ENCODE measurements at places on chromosomes 1 and 21. TPM values are rescaled to one million over a fixed set of nuclear protein-coding genes. Genes with fewer than 3 reads are reported as not detected.
A peak's percentile ranks its signal among the peaks of the same experiment; 100 is the strongest.

PRAMEF18 gene
- total RNA-seq, result not detected

TTLL7 gene
- 3.8 TPM for total RNA-seq

MYBPH gene
- total RNA-seq, result not detected

LCE2B gene
- not detected for total RNA-seq

HPCA gene
- not detected for total RNA-seq

PYHIN1 gene
- total RNA-seq, result not detected

SERTAD4 gene
- 1.6 TPM for total RNA-seq

DNAJC28 gene
- total RNA-seq, result 1.8 TPM

RHCE gene
- total RNA-seq, result not detected

CELA3A gene
- total RNA-seq, result not detected

PTPRF gene
- total RNA-seq, result 345 TPM

HSD17B7 gene
- 11.4 TPM for total RNA-seq

KRTAP10-9 gene
- total RNA-seq, result not detected

DNA sequence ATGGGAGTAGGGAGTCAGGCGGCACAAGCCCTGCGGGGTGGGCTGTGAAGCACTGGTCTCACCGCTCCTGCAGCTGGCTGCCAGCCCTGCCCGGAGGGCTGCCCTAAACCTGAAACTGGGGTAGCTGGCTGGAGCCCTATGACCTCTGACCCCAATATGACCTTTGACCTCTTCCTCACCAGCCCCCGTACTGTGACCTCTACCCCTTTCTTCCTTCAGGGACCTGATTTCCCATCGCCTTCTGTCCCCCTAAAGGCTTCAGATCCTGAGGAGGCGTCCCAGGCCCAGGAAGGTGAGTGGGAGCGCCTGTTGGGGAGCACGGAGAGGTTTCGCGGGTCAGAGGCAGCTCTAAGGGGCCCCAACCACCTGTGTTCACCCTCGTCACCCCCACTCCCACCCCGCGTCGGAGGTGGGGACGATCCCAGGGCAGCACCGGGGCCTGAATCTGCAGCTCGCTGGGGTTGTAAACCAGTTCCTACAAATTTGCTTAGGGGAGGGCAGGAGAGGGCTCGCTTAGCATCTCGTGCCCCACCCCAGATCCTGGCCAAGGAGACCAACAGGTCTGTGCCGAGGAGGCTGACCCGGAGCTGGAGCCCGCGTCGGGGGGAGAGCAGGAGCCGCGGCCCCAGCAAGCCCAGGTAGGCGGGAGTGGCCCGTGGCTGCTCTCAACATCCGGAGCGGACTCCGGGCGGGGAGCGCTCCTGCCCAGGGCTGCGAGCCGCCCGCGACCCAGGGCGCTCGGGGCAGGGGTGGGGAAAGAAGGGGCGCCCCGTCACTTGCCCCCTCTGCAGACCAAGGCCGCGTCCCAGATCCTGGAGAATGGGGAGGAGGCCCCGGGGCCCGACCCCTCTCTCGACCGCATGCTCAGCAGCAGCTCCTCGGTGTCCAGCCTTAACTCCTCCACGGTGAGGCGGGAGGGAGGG is 7.3 kb downstream of the SYTL1 start:
- DNase-seq, result no peak

GRCh38 chr1:2228694-2229036 is 546 bp downstream of the SKI start:
- DNase-seq, result no peak

DNA sequence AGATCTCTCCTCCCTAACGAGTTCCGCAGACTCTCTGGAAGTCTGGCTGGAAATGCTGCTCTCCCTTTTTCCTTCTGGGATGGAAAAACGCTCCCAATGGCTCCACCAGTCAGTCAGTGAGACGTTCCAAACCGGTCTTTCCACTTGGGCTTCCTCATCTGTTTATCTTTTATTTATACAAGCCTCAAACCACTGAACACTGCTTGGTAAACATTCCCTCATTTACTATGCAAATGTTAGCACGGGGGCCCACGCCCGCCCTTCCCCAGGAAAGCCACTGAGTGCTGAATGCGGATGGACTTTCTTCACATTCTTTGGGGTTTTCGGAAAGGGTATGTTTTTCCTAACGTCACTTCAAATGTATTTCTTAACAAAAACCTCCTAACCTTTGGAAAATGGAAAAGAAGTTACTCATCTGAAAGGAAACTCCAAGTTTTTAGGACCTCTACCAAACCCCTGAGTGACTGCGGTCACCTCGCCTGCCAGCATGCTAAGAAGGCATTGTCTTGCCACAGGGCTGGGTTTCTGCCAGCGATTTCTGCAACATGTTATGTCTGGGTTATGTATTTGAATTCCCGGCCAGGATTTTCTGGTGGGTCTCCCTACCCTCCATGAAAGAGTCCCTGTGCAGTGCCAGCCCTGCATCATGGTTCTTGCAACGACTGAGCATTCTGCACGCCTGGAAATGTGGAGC is 14.0 kb upstream of the UMODL1 start:
- DNase-seq, result no peak

DNA sequence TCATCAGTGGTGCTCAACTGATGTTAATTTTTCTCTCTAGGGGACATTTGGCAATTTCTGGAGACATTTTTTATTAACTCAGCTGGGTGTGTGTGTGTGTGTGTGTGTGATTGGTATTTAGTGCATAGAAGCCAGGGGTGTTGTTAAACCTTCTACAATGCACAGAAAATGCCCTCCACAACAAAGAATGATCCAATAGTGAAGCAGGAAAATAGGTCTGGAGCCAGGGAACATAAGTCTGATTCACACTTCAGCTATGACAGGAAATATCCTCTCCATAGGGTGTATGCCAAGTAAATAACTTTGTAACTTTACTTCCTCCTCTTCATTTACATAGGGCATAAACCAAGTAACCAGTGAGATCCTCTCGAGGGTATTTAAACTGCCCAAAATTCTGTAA is 25.1 kb upstream of the TMEM61 start:
- peak; percentile 80 for DNase-seq

- DNase-seq, result no peak
Measured at GRCh38 chr1:186429017-186429416, 31.9 kb downstream of the PDC start.

DNA sequence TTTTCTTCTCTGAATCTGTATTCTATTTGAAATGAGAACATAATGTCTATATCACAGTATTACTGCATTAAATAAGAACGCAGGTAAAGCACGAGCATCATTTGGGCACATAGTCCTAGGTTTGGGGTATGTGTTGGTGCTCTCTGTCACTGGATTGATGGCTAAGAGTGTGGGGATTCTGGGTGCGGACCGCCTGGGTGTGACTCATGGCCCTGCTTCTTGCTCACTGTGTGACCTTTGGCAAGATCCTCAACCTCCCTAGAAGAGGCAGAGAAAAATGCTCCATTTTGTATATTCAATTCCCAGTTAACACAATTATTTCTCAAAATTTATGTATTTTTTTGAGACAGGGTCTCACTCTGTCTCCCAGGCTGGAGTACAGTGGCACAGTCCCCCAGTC is 99.7 kb downstream of the LAMC2 start:
- DNase-seq, result no peak

DNA sequence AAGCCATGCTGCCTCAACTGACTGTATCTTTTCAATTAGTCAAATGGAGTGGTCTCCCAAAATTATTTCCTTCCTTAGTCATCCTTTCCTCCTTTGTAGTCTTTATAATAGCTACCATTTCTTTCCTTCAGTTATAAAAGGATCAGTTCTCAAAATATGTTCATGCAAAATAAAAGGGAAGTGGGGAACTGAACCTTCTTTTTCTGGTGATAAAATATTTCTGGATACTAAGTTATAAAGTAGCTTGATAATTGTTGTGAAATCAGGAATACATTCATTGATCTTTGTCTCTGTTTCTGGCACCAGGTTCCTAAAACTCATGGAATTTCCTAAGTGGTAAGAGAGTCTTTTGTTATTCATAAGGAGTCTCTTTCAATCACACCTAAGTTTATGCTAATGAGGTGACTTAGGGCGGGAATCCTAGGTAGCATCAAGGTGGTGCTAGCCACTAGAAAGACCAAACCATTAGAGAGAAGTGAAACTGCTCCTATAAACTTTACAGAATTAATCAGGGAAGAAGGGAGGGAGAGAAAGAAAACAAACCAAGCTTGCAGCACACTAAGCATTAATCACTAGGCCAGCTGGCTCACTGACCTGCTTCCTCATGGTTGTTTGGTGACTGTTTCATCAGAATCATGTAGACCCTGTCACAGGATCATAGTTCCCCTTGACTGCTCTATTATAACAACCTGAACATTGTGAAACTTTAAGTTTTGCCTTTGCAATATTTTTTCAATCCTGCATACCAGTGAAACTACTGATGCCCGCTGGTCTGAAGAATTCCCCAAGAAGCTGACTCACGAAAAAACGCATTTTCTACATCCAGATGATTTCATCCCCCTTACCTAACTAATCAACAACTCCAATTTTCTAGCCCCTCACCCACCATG is 161.6 kb upstream of the PTBP2 start:
- no peak for DNase-seq

DNA sequence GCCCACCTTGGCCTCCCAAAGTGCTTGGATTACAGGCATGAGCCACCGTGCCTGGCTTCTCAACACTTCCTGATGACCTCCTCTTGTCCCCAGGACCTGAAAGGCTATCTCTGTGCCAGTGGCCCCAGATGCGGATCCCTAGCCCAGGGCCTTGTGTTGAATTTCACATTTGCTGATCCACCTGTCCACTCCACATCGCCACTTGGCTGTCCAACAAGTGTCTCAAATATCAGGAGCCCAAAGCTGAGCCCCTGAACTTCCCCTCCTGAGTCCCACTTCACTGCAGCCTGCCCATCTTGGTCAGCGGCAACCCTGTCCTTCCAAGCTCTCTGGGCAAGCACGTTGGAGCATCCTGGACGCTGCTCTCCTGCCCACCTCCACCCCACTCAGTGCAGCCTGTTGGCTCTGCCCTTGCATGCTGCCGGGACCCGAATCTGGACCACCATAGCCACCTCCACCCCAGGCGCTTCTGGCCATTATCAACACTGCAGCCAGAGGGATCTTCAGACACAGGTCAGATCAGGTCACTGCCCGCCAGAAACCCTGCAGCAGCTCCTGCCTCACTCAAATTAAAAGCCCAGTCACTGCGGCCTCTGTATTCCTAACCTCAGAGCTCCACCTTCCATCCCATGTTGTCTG is 352.5 kb upstream of the VAMP3 start:
- no peak for DNase-seq

GRCh38 chr1:210731193-210731592 is 402.5 kb downstream of the HHAT start:
- DNase-seq, result no peak

DNA sequence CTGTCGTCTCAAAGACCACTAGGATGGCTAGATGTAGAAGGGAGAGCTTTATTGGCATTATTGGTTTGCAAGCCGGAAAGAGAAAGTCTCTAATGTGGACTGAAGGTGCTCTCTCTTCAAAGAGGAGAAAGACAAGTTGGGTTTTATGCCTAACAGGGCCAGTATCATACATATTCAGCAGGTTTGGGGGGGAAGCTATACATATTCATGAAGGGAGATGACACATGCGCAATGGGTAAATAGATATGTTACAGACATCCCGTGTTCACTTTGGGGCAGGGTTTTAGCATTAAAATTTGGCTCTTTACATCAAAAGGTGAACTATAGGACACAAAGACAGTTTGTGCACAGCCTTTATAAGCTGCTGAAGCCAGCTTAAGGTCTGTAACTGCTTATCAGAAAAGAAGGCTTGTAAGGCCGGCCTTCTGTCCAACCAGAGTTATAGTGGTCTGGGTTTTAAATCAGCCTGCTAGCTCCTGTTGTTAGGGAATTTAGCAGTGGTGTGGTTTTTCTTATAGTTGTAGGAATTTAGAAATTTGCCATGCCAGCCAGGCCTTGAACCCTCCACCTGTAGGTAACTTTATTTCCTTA is 46.5 kb upstream of the LRRN2 start:
- no peak for DNase-seq

GRCh38 chr21:29195981-29196669 is 65.7 kb downstream of the MAP3K7CL start:
- no peak for DNase-seq

- DNase-seq, result no peak
Measured at GRCh38 chr1:10948463-10948775, 64.0 kb upstream of the TARDBP start.

DNA sequence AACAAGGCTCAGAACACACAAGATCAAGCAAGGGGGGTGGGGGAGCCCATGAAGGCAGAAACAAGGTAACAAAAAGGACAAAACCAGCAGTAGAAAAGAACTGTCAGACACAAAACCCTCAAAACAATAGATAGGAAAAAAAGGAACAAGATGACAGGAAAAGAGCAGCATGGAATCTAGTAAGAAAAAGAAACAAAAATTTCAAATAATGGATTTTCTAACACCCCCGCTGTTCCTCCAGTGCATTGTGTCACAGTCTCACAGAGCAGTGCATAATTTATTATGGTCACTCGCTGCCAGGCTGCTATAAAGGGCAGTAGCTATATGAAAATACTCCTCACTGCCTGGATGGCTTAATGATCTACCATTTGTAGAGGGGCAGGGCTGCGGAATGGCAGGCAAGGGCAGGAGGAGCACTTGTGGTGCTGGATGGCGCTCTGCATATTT is 567.9 kb downstream of the DPYD start:
- DNase-seq, result no peak

GRCh38 chr1:174785510-174785909 is 214.2 kb upstream of the CACYBP start:
- no peak for DNase-seq

DNA sequence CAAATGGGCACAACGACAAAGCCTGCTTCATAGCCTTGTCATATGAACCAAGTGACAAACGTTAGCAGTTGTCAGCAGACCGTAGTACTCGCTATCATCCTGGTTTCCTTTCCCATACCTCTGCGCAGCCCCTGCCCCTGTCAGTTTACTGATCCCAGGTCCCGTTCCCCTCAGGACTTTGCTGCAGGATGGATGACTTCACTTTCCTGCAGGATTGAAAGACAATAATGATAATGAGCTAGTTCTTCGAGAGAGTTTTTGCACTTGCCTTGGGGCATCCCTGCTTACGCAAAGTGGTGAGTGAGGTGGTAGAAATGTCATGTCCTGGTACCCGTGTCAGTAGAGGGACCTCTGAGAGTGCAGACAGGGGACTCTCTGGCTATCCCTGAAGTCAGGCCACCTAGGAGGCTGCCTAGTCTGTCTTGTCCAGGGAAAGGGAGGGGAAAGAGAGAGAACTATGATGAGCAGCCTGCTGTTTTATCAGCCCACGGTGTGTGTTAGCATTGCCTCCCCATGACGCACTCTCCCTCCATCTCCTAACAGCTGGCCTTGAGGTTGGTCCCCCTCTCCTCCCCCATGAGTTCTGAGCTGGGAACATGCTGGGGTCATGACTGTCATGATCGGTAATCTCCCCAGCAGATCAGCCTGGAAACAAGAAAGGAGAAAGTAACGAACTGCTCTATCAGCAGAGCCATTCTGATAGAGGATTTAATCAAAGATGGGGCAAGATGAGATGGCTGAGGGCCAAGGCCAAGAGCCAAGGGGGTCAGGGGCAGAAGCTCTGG is 53.7 kb downstream of the ELK4 start:
- no peak for DNase-seq

DNA sequence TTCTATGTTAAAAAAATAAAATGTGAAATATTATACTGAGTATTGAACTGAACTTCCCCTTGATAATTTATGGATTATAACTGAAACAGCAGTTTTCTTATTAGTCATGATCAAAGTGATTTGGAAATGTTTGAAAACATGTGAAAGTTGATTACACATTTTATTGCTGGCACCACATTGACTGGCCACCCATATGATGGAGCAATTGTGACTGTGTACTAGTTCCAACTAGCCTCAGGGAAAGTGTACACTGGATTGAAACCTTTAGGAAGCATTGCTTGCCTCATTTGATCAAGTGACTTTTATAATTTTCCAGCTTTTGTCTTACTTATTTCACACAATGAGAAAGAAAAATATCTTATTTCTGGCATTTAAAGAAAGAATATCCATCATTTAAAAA is 128.0 kb upstream of the ADGRL2 start:
- no peak for DNase-seq
